Right renal cortex interstitium (tissue), 3 donors: ENCODE measurements at places on chromosomes 5 and 9. TPM values are rescaled to one million over a fixed set of nuclear protein-coding genes. Genes with fewer than 3 reads are reported as not detected.

DNA sequence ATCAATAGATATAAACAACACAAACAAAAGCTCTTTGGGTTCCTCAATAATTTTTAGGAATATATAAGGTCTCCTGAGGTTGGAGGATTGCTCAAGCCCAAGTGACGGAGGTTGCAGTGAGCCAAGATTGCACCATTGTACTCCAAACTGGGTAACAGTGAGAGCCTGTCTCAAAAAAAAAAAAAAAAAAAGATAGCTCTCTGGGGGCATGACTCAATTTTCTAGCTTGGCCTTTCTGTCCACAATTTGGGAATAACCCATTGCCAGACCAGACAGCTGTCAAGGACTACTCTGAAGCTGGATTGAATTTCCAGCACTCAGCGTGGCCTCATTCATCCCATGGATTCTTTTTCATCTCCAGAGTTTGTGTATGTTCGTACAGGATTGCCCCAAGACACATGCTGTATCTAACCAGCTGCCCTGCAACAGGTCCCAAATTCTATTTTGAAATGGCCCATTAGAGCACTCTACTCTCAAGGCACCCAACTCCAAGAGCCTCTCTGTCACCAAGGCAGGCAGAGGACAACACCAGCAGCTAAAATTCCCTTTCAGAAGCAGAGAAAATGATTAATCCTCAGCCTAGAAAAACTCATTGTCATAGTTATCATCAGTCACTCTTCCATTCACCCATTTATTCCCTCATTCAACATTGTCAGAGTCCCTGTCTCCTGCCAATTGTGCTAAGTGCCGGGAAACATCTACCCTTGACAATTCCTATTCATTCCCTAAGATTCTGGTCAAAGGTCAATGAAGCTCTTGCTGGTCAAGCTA, 8.7 kb downstream of the FAM193B start:
- no peak for DNase-seq

DNA sequence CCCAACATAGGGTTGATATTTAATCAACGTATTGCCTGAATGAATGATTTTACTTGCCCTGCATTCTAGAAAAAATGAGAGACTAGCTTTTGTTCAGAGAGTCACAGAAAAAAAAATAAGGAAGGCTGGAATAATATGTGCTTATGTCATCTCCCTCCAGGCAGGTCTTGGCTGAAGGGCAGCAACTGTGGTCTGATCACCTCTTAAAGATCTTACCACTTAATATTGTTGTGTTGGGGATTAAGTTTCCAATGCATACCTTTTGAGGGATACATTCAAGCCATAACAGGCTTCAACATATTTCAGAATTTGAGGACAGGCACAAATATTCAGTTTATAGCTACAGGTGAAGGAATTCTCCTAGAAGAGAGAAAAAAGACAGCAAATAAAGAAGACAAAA, 157.3 kb upstream of the S1PR3 start:
- no peak for DNase-seq

DNA sequence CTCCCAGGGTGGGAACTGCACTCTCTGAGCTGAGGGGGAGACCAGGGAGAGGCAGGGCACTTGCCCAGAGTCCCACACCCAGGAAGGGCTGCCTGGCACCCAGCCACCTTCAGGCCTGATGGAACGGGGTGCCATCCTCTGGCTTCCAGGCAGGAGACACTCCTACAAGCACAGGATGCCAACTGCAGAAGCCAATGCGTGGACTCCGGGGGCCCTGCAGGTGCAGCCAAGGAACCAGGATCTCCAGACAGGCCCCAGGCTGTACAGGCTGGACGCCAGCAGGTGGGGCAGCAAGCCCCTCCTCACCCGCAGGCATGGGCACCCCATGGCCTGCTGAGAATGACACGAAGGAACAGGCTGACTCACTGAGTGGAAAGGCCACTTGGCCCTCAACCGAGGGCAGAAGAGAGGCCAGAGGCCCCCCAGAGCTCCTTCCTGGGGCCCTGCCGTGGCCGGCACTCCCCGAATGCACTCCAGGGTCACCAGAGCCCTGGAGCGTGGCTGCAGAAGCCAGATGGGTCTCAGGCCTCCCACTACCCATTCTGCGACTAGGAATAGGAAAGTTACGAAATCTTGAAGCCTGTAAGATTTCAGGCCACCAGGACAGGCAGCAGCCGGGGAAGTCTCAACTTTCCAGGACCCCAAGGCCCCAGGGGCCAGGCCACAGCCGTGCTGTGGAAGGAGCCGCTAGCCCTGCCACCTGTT, 15.7 kb downstream of the NACC2 start:
- DNase-seq = no peak

The ADAMTS13 gene
- polyA plus RNA-seq = 7.2 TPM

DNA sequence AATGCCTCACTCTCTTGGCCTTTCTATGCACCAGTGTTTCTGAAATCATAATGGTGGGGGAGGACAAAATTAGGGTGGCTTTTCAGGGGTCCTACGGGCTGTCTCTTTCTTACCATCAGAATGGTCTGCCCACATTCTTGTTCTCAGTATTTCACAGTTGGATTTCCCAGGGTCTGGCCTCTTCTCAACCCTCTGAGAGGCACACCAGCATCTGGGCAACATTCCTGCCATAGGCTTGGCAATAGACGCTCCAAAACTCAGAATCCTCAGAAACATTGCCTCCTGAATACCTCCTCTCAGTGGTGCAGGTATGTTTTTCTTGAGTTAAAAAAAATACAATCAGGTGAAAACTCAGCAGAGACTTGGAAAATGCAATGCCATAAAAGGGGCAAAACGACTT, 358.3 kb downstream of the NTRK2 start:
- no peak for DNase-seq

DNA sequence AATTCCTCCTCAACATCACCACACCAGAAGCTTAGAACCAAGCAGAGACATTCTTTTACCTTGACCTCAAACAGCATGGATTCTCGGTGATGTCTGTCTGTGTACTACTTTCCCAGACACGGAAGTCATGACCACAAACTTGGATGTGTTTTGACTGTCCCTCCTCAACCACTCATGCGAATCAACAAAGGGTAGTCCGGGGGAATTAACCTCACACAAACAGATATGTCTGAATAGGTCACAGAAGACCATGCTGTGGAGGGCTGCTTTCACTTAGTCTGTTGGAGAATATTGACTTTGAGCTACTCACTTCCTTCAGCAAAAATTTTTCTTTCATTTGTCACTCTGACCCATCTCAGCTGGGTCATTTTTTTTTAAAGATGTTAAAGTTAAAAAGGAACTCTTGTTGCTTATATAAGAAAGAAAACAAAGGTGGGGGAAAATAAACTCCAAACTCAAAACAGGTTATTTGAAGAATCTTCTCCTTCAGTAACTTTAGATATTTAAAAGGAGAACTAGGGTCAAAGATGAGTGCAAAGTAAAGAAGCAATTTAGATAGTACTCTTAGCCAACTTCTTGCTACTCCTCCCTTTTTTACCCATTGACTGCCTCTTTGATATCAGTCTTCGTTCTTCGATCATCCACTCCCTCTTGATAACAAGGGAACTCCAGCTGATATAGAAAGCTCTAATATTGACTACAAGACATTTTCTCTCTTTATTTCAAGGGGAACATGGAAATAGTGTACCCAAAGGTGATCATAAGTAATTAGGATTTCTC, 343.4 kb upstream of the CDH6 start:
- peak; percentile 1 for DNase-seq

GRCh38 chr5:56460681-56461191, 227.6 kb upstream of the ANKRD55 start:
- no peak for DNase-seq

The ALDH1A1 gene
- 311 TPM for polyA plus RNA-seq

The CDX1 gene
- 0.89 TPM for polyA plus RNA-seq

DNA sequence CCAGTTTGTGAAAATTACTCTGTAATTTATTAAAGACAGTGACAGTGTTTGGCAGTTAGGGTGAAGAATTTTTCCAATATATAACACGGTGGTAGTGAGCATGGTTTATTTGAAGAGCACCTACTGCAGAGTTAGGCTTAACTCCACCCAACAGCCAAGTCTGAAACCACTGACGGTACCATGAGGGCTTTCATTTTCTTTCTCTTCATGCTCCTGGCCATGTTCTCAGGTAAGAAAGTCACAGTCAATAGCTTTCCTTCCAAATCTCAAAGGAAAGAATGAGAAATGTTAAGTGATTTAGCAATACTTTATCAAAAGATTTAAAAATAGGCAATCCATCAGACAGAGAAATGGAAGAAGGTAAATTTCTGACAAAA, at the start of gene MARCOL:
TSS of gene MARCOL (plus strand) at position 108 of the 377 bp plus-strand sequence. CDS start at position 181, 73 bp downstream.
- DNase-seq = no peak

- DNase-seq = no peak
These were observed 6.2 kb downstream of the TRIM32 start for GRCh38 chr9:116693233-116693731.

- DNase-seq = no peak
These were observed 7.0 kb upstream of the LHX2 start for GRCh38 chr9:124004593-124004992.

The PTGES2 gene
- 39.2 TPM for polyA plus RNA-seq

GRCh38 chr9:23638837-23639426, 187.1 kb downstream of the ELAVL2 start:
- DNase-seq = no peak

DNA sequence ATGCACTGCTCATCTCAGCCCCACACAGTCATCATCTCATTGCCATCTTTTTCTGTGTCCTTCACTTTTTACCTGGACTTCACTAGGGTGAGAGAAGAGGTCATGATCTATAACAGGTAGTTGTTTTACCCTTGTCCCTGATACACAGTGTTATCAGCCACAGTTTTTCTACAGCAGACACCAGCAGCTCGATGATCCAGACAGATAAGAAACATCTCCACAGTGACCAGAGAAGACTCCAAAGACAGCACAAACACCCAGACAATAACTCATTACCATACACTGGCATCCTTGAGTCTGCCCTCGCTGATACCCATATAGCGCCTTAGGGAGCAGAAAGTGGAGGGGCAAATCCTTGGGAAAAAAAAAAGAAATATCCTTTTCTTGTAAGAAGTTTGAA, 194.1 kb downstream of the DTWD2 start:
- DNase-seq = no peak

DNA sequence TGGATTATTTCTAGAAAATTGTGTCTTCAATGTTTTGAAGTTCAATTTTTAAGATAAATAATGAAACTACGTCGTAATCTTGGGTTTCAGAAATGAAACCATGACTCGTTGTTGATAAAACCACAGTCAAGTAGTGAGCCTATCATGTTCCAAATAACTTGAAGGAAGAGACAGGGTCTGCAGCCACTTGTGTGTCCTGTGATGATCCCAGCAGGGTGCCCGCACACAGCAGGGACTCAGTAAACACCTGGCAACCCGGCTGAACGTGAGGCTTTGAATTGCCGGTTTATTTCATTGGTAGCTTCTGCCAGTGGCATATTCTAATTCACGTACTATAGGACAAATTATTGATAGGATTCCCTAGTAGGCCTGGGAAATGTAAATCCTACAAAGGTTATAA, 679.6 kb downstream of the IRX1 start:
- no peak for DNase-seq

- no peak for DNase-seq
These were observed 188.0 kb upstream of the PIK3R1 start for GRCh38 chr5:68027519-68027918.

GRCh38 chr9:129377931-129378661, 200.0 kb upstream of the IER5L start:
- DNase-seq = no peak

The DOCK2 gene
- polyA plus RNA-seq = 2.7 TPM

DNA sequence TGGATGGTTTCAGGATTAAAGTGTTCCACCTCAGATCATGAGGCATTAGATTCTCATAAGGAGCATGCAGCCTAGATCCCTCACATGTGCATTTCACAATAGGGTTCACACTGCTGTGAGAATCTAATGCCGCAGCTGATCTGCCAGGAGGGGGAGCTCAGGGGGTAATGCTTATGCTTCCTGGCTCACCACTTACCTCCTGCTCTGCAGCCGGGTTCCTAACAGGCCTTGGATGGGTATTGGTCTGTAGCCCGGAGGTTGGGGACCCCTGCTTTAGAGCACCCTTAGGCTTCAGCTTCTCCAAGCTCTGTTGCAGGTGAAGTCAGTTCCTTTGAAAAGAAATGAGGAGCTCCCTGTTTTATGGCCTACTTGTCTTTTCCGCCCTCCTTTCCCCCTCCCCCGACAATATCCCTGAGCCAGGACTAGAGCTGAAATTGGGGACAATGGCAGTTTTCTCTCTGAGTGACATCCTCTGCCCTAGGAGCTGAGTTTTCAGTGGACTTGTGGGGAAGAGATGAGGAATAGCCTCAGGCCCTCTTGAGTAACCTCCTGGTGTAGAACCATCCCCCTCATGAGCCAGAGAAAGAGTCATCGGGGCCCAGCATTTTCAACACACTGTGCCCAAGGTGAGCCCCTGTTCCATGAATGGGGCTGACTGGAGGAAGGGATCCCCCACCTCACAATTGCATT, 16.2 kb upstream of the MAT2B start:
- no peak for DNase-seq

- no peak for DNase-seq
These were observed 527 bp upstream of the SREK1 start for GRCh38 chr5:66143473-66144073.

GRCh38 chr5:40550481-40550880, 129.2 kb upstream of the PTGER4 start:
- no peak for DNase-seq

DNA sequence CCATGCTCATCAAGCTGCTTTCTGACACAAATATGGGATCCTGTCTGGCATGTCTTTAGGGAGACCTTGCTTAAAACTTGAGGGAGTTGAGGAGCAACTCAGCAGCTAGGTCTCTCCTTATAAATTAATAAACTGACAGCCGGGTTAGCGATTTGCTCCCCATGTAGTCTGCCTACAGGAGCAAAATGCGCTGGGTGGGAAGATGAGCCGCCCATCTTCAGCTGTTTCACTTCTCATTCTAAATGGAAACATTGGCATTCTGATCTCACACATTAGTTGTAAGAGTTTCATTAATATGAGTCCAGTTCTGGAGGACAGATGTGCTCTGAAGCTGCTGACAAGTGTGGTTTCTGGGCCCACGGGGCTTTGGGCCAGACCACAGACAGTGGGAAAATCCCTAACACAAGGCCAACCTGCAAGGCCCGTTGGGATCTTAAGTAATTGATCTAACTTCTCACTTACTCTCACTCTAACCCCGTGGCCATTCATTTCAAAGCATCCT, 197.0 kb downstream of the MCTP1 start:
- no peak for DNase-seq

The CKMT2 gene
- polyA plus RNA-seq = 7.4 TPM

- DNase-seq = no peak
These were observed 11.9 kb downstream of the OR2V1 start for GRCh38 chr5:181119105-181119504.

GRCh38 chr5:19519448-19519847, 468.6 kb downstream of the CDH18 start:
- DNase-seq = no peak

DNA sequence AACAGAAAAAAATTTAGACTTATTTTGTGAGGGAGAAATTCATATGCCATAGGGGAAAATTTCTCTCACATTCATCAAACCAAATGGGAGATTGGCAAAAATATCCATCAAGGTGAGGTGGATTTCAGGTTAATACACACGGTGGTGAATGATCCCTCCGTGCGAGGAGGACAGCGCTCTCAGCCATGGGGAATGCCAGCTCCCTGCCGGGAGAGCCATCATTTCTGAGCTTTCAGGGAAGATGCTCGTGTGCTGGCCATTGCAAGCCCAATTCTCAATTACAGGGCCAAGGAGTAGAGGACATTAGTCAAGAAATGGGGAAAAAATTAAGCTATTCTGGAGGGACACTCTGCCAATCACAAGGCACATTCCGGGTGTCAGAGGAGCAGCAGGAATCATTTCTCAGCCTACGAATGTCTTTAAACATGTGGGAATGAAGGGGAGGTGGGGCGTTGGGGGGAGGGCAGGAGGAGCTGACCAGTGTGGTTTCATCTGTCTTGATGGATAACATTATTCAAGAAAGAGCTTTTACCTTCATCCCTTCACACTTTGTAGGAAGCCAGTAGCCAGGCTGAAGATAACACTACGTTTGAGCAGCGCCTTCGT, 165.5 kb downstream of the DAB2IP start:
- no peak for DNase-seq
